Small intestine (tissue), 16 donors: ENCODE measurements at places on chromosomes 4 and X.

DNA sequence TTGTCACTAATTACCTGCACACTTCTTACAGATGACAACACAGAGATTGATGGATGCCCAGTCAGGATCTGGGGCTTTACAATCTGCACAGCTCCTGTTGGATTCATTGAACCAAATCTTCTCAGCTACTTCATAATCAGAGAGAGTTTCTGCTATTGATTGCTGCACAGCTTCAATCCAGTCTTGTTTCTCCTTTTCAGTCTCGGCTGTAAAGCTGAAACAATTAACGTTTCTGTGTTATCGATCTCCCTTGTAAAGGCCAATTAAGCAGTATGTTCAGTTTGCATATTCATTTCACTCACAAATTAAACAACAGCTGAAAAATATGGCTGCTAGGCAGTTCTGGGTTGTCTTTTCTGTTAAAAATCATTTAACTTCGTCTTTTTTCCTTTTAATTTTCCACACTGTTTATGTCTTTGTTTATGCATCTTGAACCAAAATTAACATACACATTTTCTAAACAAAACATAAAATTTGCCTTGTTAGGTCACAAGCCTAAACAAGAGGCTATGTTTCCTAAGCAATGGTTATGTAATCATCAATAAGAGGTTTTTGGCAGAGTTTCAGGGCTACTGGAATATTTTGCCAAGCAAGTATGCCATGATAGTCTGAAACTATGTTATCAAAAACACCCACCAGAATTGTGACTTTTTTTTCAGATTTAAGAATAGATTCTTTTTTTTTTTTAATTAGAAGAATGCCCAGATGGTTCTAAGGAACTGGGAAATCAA lies 79.2 kb downstream of the ARAP2 start:
- no peaks in the 10 kb centered on the region for H3K4me1 ChIP-seq
- H3K36me3 ChIP-seq, result peaks cover 10% of the 10 kb centered on the region
- no peak for DNase-seq
- no peaks in the 10 kb centered on the region for H3K27me3 ChIP-seq
- H3K27ac ChIP-seq, result no peak overlapping the region
- no peak overlapping the region for H3K4me3 ChIP-seq

GRCh38 chr4:11232015-11232414 lies 196.7 kb downstream of the HS3ST1 start:
- no peak overlapping the region for H3K27ac ChIP-seq
- DNase-seq, result peak; percentile 29
- H3K4me1 ChIP-seq, result no peaks in the 10 kb centered on the region
- H3K36me3 ChIP-seq, result no peaks in the 10 kb centered on the region
- H3K27me3 ChIP-seq, result no peaks in the 10 kb centered on the region

- no peak for DNase-seq
- H3K4me3 ChIP-seq, result no peak overlapping the region
- no peaks in the 10 kb centered on the region for H3K36me3 ChIP-seq
- H3K4me1 ChIP-seq, result no peaks in the 10 kb centered on the region
- no peaks in the 10 kb centered on the region for H3K27me3 ChIP-seq
- no peak overlapping the region for H3K27ac ChIP-seq
Measured at GRCh38 chr4:38774181-38774955, 8.4 kb downstream of the TLR10 start.

- H3K27me3 ChIP-seq, result no peaks in the 10 kb centered on the region
- H3K36me3 ChIP-seq, result no peaks in the 10 kb centered on the region
- no peak overlapping the region for H3K27ac ChIP-seq
- no peak for DNase-seq
- no peaks in the 10 kb centered on the region for H3K4me1 ChIP-seq
Measured at GRCh38 chr4:55001538-55001937, 123.9 kb downstream of the KDR start.

- no peak for DNase-seq
- no peak overlapping the region for H3K4me3 ChIP-seq
- no peaks in the 10 kb centered on the region for H3K4me1 ChIP-seq
Measured at GRCh38 chr4:163384926-163385325, 41.2 kb downstream of the NPY5R start.

- no peaks in the 10 kb centered on the region for H3K36me3 ChIP-seq
- no peak for DNase-seq
- H3K27ac ChIP-seq, result no peak overlapping the region
- no peak overlapping the region for H3K4me3 ChIP-seq
- no peaks in the 10 kb centered on the region for H3K4me1 ChIP-seq
Measured at GRCh38 chrX:123083924-123084323, 100.2 kb upstream of the GRIA3 start.

DNA sequence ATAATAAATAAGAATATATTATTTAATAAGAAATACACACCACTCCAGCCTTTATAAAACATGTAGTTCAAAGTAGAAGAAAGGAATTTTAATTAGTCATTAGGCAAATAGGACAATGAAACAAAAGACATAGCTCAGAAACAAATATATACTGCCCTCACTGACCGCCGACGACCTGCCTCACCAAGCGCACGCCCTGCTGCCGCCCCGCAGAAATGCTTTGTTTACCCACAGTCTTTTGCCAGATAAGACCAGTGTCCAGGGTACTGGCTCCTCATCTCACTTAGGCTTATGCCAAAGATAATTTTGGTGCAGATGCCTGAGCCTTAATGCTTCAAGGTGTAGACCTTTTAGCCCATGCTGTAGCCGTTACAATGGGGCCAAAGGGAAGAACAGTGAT lies 199.5 kb downstream of the HHIP start:
- no peak overlapping the region for H3K27ac ChIP-seq
- no peaks in the 10 kb centered on the region for H3K36me3 ChIP-seq
- no peak overlapping the region for H3K4me3 ChIP-seq

DNA sequence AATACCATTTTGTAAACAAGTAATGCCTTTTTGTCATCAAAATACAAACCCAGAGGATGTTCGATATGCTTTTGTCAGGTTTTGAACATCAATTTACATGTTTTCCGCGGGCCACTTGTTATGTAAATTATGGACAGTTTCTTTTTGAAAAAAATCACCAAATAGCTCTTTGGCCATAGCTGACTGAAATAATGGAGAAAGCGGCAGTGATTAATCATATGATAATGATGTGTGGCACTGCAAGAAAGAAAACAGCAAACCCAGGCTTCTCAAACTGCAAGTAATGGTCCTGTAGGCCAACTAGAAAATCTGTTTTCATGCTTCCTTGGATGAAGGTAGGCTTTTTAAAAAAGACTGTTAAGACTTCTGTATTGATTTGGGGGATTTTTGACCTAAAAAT lies 15.6 kb upstream of the SCML1 start:
- no peak for DNase-seq
- no peaks in the 10 kb centered on the region for H3K36me3 ChIP-seq
- H3K4me3 ChIP-seq, result no peak overlapping the region
- no peaks in the 10 kb centered on the region for H3K27me3 ChIP-seq

GRCh38 chr4:2923141-2923551 lies 40.1 kb downstream of the NOP14 start:
- peak overlapping the region; percentile 19 for H3K27ac ChIP-seq
- H3K4me1 ChIP-seq, result peaks cover 22% of the 10 kb centered on the region
- H3K4me3 ChIP-seq, result no peak overlapping the region
- H3K27me3 ChIP-seq, result no peaks in the 10 kb centered on the region
- H3K36me3 ChIP-seq, result peaks cover 28% of the 10 kb centered on the region
- DNase-seq, result no peak

GRCh38 chrX:20668550-20668949 lies 401.8 kb upstream of the RPS6KA3 start:
- no peak overlapping the region for H3K27ac ChIP-seq
- H3K27me3 ChIP-seq, result no peaks in the 10 kb centered on the region
- DNase-seq, result no peak
